M059J (cell line): ENCODE measurements at places on chromosomes 6 and 20. TPM values are rescaled to one million over a fixed set of nuclear protein-coding genes. Genes with fewer than 3 reads are reported as not detected.

The LCA5 gene
- total RNA-seq = 4.1 and 5.0 TPM in 2 replicates

The LHFPL5 gene
- not detected in 2 replicates for total RNA-seq

The PRSS16 gene
- total RNA-seq = 2.9 and 5.4 TPM in 2 replicates

- DNase-seq = no peak
Measured at GRCh38 chr6:159686703-159687102, 6.3 kb downstream of the SOD2 start.

- peak; percentile 53 for DNase-seq
Measured at GRCh38 chr20:53677447-53678314, 84.0 kb upstream of the ZNF217 start.

DNA sequence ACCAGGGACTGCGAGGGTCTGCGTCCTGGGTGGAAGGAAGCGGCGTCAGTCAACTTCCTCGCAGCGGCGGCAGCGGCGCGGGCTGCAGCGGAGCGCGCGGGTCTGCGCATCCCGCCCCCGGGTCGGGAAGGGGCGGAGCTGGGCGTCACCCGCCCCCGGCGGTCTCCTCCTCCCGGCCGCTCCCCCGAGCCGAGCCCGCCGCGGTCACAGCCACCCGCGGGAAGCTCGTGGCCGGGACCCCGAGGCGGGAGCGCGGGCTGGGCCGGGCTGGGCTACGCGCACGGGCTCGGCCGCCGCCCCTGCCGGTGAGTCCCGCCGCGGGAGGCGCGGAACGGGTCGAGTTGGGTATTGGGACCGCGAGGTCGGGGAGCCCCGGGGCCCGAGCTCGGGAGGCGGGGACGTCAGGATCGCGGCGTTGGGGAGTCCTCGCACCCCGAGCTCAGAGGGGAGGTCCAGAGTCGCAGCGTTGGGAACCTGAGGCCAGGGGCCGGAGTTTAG is at the start of gene PAQR8:
TSS of gene PAQR8 (plus strand) at position 207 of the 498 bp plus-strand sequence. CDS start 41,063 bp downstream, outside the sequence.
- peak; percentile 67 for DNase-seq
